ENCODE measurements at places on chromosomes 1 and 21.

- no peak for DNase-seq
Observed at GRCh38 chr21:44052071-44052829, 40.1 kb downstream of the TRAPPC10 start.

- DNase-seq: no peak
Observed at GRCh38 chr21:38958940-38959691, 153.4 kb downstream of the ETS2 start.

DNA sequence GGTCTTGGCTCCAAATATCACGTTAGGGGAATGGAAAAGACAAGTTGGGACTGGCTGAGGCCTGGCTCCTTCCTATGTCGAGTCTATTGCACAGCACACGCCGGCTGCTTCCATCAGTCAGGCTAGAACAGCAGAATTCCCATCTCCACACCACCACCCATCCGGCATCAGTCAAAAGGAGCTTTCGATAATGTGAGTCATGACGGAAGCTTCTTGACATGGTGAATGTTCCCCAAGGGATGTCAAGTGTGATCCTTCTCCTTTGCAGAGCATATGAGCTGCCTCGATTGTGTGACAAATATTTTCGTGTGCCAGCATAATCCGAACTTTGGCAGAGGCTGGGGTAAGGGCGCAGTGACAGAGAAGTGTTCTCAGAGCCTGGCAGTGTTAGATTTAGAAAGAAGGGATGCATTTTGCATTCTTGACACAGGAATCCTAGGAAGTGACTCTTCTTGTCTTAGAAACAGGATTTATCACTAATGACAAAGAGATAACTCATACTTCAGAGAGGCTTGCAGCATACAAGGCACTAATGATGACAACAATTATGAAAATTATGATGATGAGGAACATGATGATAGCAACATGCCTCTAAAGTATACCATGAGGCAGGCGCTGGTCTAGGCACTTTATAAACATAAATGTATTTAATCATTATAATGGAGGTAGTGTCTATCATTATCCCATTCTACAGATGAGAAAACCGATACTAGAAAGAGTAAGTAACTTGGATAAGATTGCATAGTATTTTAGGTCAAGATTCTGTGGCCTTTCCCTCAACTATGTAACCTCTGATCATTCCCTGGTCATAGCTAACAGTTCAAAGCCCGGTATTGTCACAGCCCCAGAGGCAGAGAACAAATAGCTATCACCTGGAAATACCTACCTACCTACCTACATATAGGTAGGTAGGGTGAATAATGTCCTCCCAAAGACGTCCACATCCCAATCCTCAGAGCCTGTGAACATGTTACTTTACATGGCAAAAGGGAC, 135.0 kb downstream of the KCNJ6 start:
- no peak for DNase-seq

- DNase-seq: no peak
Observed at GRCh38 chr1:46595127-46595526, 8.9 kb downstream of the MKNK1 start.

DNA sequence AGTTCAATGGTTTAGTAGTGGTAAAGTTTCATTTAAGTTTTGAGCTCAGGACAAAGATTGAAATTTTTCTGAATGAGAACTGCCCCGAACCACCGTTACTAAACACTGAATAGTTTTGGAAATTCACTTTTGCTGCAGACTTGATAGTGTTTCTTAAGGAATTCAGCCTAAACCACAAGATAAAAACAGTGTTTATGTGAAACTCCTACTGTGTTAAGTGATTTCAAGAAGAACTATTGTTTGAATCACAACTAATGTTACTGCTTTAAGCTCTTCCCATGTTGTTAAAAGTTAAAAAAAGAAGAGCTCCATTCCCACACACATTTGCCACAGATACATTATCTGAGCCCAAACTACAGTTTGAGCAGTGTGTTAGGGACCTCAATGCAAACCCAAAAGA, 159.2 kb downstream of the DYRK1A start:
- DNase-seq: no peak

GRCh38 chr1:8367571-8368194, 49.8 kb downstream of the SLC45A1 start:
- no peak for DNase-seq

- DNase-seq: no peak
Observed at GRCh38 chr1:225980005-225980836, 18.9 kb downstream of the SDE2 start.

DNA sequence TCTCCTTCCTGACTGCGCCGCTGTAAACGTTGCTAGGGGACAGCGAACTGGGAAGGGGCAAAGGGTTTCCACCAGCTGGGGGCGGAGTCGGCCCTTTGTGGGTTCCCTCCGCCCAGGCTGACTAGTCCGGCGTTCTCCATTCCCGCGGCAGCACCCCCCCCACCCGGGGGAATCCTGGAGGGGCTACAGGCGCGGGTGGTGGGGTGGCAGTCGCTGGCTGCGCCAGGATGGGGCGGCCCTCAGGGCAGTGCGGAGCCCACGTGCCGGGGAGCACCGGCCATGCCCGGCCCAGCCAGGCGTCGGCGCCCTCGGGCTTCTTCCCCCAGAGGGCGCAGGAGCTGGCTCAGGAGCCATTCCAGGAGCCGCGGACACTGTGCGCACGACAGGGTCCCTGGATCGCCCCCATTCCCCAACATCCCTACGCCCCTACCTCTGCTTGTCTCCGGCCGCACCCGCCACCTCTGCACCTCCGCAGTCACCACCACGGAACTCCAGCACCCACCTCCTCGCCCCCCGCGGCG, 476 bp downstream of the BATF3 start:
- DNase-seq: peak; percentile 41

GRCh38 chr1:231693361-231694074, 66.9 kb downstream of the DISC1 start:
- no peak for DNase-seq

DNA sequence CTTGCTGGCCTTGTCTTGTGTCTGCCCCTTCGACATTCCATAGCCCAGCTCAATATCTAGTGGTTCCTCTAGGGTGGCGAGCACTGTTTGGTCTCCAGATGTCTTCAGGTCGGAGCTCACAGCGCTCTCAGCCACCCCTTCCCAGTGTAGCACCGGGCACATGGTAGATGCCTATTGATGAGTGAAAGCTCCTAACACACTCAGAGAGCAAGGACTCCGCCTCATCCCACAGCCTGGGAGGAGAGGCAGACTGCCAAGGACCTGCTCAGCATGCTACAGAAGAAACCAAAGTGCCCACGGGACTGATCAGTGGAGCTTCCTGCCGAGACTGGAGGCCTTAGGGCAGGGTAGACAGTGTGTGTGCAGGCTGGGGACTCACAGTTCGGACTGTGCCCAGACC, 10.9 kb downstream of the PCSK9 start:
- no peak for DNase-seq

GRCh38 chr1:210800756-210801155, 333.2 kb downstream of the KCNH1 start:
- DNase-seq: no peak

DNA sequence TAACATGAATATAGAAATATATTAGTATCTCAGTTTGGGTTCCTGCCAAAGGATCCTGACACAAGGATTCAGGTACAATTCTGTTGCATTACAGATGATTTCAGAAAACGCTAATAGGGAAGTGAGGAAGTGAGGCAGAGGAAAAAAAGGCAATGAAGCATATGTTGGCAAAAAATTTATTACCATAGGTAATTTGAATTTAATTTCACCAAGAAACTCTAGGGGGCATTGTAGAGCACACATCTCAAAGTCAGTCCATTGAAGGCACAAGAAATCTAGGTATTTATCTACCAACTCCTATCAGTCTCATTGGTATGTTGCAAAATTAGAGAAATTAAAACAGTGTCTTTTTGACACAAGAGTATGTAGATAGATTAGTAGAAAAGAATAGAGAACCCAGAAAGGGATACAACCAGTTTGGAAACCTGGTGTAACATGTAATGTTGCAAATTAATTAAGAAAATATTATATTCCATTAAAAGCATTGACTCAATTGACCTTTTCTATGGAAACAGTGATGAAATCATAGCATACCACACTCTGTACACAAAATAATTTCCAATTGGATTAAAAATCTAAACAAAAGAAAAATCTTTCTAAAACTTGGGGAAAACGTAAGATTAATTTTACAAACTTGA, 104.9 kb upstream of the SNX7 start:
- DNase-seq: no peak

- no peak for DNase-seq
Observed at GRCh38 chr1:154431586-154432373, 26.6 kb downstream of the IL6R start.

DNA sequence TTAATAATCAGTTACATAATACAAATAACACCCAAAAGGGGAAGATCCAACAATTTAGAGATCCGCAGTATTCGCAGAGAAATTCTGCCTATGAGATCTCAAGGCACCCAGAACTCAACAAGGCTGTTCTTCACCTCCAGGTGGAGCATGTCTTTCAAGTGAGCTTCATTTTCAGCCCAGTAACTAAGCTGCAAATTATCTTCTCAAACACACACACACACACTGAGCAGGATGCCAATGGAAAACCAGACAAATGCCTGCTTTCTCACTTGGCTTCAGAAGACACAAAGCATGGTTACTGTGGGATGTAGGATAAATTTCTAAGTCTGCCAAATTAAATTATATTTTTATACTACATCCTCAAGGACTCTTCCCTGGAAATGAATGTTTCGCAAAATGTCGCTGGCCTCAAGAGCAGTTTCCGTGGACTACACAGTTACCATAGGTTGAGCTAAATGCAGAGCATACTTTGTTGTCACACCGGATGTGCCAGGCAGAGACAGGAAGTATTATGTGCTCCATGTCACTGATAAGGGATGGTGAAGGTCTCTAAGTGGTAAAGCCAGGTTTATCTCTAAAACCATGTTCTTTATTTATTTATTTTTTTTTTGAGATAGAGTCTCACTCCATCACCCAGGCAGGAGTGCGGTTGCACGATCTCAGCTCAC, 30.3 kb downstream of the UBR4 start:
- DNase-seq: no peak

DNA sequence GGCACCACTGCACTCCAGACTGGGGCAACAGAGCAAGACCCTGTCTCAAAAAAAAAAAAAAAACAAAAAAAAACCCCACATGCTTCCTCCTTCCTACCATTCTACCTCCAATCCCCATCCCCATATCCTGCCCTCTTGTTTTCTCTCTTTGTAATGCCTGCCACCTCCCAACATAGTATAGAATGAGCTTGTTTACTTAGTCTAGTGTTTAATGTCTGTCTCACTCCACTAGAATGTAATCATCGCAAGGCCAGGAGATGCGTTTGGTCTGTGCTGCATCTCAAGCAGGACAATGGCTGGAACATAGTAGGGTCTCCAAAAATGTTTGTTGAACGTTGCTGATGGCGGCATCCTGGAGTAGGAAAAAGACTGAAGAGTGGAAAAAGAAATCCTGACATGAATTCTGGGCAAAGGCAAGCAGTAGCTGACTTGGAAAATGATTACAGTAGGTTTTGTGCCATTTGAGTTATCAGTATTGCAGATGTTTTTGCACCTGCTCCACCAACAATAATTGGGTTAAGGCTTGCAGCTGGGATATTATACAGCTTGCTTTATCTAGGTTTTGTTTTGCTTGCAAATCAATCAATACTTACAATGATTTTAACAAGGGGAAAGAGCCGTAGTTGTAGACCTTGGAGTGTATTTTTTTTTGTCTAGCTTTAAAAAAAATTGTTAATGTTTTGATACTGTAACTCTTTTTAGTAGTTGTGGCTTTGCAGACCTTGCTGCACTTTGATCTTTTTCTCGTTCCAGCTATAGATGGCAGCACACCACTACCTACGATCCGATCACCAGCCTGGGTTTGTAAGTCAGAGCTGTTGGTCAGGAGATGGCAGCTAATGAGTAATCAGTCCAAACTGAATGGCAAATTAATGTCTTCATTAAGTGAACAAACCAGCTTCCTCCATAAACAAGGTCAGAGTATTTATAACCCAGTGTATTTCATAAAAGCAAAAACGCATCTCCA, 62.4 kb downstream of the BACH1 start:
- no peak for DNase-seq

- DNase-seq: no peak
Observed at GRCh38 chr1:212651521-212651920, 43.0 kb downstream of the ATF3 start.

- no peak for DNase-seq
Observed at GRCh38 chr1:64453688-64454087, 16.2 kb upstream of the CACHD1 start.

- no peak for DNase-seq
Observed at GRCh38 chr1:88645886-88646285, 38.2 kb upstream of the PKN2 start.

DNA sequence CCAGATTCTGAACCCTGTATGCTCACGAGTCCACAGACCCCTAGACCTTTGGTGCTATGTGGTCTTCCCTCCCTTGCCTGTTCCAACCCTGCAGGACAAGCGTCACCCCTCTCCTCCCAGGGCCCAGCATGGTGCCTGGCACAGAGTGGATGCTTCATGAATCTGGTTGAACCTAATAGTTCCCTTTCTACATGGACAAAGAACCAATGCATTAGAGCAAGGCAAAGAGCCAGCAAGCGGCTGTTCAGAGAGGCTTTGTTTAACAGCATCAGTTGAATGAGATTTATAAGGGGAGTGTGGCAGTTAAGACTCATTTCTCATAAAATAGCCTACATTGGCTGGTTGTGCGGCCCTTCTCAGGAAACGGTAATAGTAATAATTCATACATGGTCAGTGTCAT, 14.9 kb downstream of the SLC26A9 start:
- no peak for DNase-seq

DNA sequence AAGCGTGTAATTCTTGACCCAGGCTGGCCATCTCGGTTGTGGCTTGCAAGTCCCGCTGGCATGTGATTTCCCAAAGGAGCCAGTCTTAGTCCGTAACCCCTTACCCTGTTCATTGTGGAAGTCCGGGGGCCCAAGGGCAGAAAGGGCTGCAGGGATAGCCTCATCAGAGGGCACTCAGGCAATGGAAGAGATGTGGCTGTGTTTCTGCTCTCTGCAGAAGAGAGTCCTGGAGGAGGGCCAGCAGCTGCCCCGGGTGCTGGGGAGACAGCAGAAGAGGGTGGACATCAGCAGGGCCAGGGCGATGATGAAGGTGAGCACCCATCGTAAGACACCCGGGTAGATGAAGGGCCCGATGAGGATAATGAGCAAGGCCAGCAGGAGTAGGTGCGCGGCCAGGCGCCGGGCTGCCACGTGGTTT, 830 bp downstream of the RNF186 start:
- DNase-seq: no peak

DNA sequence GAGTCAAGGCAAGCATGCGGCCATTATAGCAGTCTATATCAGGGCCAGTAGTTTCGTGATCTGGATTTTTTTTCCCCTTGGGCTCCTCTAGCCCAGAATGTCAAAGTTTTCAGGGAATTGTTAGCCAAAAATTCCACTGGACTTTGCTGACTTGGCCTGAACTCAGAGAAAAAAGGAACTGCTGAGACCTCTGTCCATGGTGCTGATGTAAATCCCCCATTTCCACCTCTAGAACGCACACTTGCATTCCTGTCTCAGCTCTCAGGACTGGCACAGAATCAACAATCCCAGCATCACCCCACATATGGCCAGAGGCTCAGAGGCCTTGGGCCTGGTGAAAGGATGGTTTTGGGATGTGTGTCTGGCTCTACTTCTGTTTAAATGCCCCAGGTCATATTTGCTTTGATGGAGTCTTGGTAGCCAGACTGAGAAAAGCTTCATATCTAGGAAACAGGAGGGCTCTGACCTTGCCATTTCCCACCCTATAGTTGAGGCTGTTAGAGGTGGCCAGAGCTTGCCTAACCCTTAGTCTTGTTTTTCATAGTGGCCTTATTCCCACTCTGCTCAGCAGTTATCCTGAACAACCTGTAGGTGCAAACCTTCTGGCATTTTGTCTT, 16.9 kb upstream of the EFCAB14 start:
- no peak for DNase-seq
